Activated T-cell treated with anti-CD3 and anti-CD28 coated beads for 1 hour (primary cell): ENCODE measurements at places on chromosomes 6 and 20.

- no peak for DNase-seq
These were observed 975 bp upstream of the PPT2 start for GRCh38 chr6:32152769-32153563.

DNA sequence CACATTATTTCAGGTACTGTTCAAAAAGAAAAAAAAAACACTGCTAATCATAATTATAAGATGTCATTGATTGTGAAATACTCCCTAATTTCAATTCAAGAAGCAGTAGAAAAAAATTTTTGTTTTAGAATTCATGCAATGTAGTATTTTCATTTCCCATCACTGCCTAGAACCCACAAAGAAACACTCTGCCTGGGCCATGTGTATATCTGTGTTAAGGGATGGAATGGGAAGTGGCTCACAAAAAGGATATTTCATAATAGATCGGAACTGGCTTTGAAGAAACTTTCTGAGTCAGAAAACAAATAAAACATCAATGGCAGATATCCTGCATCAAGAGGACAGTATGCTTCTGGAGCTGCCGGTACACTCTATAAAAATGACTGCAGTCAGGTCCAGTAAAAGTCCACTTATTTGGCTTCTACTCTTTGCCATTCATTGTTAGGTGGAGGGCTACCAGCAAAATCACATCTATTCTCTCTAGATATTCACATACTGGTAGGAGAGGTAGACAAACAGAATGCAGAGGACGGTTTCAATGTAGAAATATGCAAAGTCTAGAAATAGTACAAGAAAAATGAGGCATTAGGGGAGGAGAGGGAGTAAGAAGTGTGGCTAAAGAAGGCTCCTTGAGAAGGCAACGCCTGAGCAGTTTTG is 135.0 kb upstream of the TNFAIP3 start:
- no peak for DNase-seq

GRCh38 chr6:109182578-109182977 is 87.3 kb downstream of the CEP57L1 start:
- DNase-seq = no peak

- no peak for DNase-seq
These were observed 14.0 kb upstream of the MRGBP start for GRCh38 chr20:62782149-62782892.

GRCh38 chr6:150176659-150177058 is 33.8 kb downstream of the PPP1R14C start:
- DNase-seq = no peak

GRCh38 chr6:16007146-16007545 is 121.7 kb upstream of the MYLIP start:
- DNase-seq = no peak

- DNase-seq = no peak
These were observed 45.5 kb downstream of the SGK1 start for GRCh38 chr6:134272374-134272773.

GRCh38 chr20:24491041-24491756 is 21.8 kb downstream of the SYNDIG1 start:
- no peak for DNase-seq
